ENCODE measurements at places on chromosomes 12 and 14.

DNA sequence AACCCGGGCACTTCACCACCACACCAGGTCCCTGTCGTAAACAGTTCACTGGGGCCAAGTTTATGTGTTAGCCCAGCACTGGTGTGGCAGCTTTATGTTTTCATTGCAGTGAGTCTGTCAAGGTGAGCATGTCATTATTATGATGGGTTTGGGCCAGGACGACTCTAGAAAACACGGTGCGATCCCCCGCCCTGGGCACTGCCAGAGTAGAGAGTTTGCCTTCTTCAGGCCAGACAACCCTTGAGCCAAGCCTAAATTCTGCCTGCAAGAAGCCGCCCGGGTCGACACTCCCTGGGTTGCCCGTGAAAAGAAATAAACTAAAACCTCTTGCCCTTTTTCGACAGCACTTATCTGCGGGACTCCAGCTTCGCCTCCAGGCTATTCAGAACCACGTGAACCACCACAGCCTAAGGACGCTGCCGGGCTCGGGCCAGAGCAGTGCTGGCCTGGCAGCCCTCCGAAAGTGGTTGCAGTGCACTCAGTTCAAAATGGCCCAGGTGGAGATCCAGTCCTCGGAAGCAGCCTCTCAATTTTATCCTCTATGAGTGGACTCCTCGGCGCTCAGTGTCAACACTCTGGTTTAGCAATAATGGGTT lies 81.8 kb downstream of the PRIMA1 start:
- DNase-seq, result no peak

DNA sequence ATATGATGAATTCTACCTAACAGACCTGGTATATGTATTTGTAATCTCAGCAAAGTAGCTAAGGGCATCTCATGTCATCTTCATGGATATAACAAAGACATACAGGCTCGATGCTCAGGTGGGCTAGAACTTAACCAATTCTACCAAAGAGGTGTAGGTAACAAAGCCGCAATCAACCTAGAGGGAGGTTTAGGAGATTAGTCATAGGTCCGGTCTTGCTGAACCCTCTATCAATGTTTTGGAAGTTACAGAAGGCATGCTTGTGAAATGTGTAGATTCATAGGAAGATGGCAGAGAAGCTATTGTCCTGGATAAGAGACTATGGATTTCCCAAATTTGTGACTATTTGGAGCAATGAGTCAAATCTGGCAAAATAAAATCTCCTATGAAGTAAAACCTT lies 42.6 kb upstream of the SYCP3 start:
- no peak for DNase-seq

DNA sequence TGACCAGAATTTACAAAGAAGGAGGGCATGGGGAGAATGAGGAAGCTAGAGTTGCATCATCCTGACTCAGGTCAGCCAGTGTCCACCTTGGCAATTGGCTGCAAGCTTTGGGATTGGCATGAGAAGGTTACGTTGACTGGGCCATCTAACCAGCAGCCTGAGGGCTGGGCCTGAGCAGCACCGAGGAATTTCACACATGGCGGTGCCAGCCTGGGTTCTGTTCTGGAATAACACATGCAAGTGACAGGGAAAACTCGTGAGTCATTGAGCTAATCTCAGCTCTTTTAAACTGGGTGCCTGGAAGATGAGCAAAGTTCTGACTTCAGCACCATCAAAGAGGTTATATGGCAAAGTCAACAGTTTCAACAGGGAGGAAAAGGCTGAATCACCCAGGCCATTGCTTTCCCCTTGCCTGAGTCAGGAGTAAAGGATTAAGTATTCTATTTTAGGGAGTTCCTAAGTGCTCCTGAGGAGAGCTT lies 543.2 kb upstream of the TBX3 start:
- DNase-seq, result no peak

DNA sequence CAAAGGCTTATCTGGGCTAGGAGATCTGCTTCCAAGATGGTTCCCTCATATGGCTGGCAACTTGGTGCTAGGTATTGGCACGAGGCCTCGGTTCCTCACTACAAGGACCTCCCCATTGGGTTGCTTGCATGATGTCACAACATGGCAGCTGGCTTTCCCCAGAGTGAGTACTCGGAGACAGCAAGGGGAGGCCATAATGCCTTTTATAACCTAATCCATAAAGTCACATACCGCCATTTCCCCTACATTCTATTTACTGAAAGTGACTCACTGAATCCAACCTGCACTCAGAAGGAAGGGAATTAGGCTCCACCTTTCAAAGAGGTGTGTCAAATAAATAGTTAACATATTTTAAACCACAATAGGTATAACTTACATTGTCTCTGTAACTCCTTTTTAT lies 130.9 kb downstream of the SAMD4A start:
- no peak for DNase-seq

GRCh38 chr14:88502740-88503139 lies 52.1 kb downstream of the PTPN21 start:
- no peak for DNase-seq

DNA sequence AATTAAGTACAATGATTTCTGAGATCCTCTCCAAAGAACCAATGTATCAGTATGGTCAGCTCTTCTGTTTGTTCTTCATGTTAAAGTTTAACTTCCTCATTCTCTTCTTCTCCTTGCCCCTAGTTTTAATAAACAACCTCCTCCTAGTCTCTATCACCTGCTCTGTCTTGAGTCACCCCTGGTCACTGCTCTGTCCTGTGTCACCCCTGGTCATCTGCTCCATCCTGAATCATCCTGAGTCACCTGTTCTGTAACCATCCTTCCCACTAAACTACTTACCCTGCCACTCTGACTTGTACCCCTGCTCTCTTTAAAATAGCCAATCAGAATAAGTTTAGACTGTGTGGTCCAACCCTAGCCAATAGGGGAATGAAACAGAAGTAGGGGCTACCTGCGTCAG lies 100.5 kb downstream of the ALG10B start:
- no peak for DNase-seq

GRCh38 chr12:95766356-95767019 lies 24.1 kb downstream of the NTN4 start:
- no peak for DNase-seq

DNA sequence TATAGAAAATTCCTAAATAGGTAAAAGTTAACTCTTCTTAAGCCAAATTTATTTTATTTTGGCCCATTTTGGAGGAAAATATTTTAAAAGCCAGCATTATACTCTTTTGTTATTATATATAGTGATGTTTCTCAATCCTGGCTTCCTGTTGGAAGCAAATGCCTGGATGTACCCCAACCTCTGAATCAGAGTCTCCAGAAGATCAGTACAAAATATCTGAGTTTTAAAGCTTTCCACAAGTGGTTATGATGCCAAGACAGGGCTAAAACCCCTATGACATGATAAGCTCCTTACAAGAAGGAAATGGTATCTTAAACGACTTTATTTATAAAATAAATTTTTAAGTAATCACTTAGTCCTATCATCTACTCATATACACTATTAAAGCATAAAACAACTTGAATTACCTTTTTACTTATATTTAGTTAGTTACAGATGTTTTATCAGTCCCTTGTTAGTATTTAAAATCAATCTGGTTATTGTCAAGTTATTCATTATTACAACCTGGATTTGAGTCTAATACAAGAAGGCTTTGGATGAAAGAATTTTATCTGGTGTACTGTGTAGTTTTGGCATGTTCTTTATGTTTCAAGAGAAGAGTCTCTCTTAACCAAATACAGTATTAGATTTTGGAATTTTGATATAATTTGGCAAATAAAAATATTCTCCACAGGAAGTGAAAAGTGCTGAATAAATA lies 238.1 kb downstream of the SLC2A13 start:
- DNase-seq, result no peak

GRCh38 chr12:49253033-49253623 lies 11.8 kb upstream of the TUBA1C start:
- no peak for DNase-seq

DNA sequence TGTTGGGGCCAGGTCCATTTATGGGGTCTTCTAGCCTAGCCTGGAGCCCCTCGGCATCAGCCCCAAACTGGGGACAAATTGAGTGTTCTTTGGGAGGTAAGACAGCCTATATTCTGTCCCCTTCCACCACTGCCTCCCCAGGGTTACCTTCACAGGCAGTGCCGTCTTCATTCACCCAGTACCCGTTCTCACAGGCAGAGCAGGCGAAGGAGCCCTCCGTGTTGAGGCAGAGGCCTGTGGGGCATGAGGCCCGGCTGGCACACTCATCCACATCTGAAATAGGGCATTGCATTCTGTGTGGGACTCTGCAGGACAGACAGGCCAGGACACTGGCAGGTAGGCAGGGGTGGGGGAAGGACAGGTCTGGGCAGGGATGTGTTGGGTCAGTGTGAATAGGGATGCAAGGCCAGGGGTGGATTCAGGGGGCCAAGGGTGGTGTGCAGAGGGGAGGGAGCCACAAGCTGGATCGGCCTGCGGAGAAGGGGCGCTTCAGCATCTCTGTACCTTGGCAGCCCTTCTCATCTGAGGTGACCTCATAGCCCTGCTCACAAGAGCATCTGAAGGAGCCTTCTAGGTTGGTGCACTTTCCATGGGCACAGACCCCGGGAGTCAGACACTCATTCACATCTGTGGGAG lies 16.1 kb downstream of the ISCA2 start:
- no peak for DNase-seq

GRCh38 chr12:88083634-88084033 lies 54.4 kb upstream of the C12orf50 start:
- DNase-seq, result no peak

- DNase-seq, result no peak
Measured at GRCh38 chr12:2844786-2845185, 10.0 kb upstream of the NRIP2 start.

DNA sequence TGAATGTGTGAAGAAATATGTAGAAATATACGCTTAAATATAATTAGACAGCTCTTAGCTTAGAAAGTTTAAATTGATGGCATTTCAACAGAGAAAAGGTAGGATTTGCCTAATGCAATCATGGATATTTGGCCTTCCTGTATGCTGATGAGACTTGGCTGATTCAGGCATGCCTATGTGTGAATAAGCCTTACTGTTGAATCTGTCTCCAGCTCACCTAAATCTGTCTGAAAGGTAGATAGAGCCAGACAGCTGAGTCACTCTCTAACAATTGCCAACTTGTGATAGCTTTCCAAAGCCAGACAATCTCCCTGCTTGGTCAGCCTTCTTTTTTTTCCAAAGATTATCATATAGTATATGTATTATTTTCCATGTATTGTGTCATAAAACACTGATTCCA lies 92.8 kb upstream of the FLRT2 start:
- no peak for DNase-seq

DNA sequence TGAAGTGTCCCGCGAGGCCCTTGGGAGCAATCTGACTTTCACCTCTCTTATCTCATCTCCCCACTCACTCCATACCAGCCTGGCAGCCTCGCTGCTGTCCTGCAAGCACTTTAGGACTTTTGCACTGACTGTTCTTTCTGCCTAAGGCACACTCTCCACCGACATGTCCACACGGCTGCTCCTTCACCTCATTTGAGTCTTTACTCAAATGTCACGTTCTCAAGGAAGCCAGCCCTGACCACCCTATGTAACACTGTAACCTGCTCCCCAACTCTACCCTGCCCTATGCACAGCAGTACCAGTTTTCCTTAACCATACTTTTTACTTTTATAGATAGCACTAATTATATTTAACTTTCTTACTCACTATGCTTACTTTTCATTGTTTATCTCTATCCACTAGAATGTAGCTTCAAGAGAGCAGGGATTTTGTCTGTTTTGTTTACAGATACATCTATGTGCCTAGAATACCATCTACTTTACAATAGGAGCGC lies 32.0 kb downstream of the PRKD1 start:
- no peak for DNase-seq

DNA sequence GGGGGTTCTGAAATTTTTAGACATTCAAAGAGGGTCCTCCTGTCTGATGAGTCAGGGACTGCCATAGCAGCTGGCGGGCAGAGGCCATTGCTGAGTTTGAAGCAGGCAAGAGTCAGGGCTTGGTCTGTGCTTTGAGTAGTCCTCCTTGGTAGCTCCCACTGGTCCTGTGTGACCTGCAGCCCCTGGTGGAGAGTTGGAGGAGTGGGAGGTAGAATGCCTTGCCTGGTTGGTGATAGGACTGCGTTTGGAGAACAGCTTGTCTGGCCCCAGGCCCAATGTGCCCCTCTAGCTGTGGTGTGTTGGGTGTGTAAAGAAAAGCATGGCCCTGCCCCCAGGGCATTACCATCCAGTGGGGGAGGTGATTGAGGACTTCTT lies 116.7 kb downstream of the BEGAIN start:
- DNase-seq, result no peak

DNA sequence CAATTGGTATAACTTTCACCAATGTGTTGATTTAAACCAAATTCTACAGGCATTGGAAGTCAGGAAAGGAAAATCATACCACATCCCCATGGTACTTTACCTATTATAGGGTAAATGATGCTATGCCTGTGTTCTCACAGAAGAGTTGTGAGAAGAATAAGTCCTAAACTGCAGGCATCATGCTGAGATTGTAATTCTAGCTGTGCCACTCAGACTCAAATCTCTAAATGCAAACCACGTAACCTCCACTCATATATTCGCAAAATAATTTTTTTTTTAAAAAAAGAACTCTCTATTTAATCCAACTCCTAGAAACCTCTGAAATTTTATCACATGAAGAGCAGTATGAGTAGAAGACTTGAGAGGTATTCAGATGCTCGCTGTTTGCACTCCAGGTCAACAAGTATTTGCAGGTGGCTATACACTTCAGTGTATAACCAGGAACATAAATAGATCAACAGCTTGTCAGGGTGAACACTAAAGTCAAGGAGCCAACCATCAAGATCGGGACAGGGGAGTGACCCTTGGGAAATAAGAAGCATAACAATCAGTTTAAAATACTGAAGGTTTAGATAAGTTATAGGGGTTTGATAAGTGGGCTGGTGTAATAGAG lies 110.1 kb downstream of the SLC25A21 start:
- DNase-seq, result no peak

Data from naive B cell (primary cell).